NCI-H1436 treated with DMSO at 0.1 percent for 48 hours (cell line): ENCODE measurements at places on chromosomes 7 and 10.

DNA sequence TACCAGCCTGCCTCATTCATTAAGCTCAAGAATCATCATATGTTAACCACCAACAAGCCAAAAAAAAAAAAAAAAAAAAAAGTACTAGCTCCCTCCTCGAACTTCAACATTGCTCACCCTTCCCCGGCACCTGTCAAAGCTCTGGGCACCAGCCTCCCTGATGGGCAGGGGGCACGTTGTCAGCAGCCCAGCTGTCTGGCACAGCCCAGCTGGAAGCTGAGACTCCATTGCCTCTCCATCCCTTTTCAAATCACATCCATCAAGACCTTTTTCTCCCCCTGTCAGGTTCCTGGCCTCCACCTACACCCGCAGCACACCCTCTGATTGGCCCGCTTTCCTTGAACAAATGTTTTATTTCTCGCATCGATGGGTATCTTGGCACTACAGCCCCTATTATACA lies 913.3 kb upstream of the AUTS2 start:
- no peak for DNase-seq

GRCh38 chr7:50798126-50798525 lies 15.4 kb upstream of the GRB10 start:
- DNase-seq = no peak

DNA sequence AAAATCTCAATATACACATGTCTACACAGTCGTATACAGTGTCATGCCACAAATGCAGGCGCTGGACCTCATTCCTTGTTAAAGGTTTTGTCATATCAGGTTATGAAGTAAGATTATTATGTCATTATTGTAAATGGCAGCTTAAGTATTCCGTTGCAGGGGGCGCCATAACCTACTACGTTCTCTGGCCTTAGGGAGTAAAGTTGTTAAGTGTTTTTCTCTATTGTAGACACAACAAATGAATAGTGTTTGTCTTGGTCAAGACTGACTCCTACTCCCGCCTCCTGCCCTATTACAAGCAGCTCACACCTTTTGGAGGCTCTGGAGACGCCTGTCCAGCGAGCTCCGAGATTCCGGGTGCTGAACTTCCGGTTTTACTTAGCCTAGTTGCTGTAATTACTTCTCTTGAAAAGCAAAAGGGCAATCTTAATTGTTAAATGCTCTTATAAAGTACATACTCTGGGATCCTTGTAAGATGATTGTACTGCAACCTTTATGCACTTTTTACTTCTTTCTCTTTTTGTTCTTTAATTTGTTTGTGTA lies 994 bp downstream of the GATAD1 start:
- DNase-seq = peak; percentile 15

DNA sequence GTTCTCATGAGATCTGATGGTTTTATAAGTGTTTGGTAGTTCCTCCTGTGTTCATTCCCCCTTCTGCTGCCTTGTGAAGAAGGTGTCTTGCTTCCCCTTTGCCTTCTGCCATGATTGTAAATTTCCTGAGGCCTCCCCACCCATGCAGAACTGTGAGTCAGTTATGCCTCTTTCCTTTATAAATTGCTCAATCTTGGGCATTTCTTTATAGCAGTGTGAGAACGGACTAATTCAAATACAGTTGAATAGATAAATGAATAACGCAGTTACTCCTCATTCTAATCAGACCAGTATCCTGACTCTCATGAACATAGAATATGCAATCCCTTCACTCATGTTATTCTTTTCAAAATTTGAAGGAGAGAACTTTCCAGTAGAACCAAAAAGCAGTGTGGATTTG lies 375.0 kb upstream of the FZD8 start:
- DNase-seq = no peak

DNA sequence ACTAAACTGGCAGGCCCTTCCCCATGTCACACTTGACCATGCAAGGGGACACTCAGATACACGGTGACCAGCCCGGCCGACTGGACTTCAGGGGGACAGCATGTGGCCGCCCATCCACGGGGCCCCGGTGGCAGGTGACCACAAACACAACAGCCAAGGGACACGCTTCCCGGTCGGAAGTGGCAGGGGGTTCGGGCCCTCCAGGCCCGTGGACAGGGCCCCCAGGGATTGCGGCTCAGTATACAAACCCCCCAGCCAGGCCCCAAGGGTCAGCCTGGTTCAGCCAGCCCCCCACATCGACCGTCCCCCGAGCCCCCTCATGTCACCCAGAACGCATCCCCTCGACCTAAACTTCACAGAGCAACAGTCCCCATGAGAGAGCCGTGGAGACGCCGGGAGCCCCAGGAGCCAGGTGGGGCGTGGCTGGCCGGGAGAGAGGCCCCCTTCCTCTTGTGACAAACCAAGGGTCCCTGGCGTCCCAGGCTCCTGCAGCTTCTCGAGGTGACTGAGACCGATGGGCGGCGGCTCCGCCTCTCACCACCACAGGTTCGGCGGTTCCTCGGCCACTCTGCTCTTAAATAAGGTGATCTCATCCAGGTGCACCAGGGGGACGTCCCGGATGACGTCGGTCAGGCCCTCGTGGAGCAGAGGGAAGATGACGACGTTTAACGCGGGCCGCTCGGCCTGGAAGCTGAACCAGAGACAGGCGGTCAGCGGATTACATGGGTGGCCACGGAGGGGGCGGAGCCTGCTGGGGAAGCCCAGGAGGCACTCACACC lies 57.8 kb upstream of the TNRC18 start:
- DNase-seq = no peak
